ENCODE measurements at places on chromosomes 2 and 18.

DNA sequence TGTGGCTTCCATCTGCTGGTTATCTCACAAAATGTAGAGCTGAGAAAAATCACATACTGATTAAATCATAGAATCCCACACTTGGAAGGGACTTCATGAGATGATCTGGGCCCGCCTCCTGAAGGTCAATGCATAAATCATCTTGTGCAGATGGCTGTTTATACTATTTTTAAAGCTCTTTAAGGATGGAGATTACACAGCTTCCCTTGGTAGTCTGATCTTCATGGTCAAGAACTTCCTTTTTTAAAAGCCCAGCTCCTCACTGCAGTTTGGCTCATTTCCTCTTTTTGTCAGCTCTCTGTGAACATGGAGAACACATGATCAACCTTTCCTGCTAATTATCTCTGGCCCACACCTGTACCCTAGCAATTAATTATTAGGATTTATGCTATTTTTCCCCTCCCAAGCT lies 25.9 kb downstream of the GCG start:
- DNase-seq, result no peak

DNA sequence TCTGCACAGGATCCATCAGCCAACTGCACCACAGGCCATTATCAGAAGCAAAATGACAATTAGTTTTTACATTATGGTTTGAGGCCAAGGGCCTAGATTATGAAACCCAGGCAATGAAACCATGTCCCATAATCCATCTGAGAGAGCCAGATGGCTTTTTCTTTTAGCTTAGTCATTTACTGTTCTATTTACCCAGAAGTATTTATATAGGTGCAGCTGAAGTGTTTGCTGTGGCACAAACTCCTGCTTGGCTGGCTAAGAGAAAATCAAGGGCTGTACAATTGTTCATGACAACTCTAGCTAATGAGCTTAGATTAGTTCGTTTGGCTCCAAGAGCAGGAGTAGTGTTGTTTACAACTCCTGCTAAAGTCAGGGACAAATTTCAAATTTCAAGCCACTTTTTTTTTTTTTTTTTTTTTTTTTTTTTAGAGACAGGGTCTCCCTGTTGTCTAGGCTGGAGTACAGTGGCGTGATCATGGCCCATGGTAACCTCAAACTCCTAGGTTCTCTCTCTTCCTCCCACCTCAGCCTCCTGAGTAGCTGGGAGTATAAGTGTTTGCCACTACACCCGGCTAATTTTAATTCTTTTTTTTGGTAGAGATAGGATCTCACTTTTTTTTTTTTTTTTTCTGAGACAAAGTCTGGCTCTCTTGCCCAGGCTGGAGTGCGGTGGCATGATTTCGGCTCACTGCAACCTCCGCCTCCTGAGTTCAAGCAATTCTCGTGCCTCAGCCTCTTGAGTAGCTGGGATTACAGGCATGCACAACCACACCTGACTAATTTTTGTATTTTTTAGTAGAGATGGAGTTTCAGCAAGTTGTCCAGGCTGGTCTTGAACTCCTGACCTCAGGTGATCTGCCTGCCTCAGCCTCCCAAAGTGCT lies 18.4 kb upstream of the REV1 start:
- no peak for DNase-seq

DNA sequence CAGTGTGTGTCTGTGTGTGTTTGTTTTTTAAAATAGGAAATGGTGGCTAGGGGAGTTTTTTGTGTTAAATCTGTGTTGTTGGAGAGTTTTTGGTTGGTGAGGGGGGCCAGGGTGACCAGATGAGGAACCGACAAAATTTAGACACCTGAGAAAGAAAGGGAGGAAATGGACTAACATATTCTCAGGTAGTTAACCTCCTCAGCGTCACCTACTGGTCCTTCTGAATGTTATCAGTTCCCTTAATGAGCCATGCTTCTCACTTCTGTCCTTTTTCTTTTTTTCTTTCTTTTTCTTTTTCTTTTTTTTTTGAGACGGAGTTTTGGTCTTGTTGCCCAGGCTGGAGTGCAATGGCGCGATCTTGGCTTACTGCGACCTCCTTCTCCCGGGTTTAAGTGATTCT lies 107.0 kb downstream of the FMNL2 start:
- no peak for DNase-seq

GRCh38 chr2:178211943-178212342 lies 17.6 kb downstream of the OSBPL6 start:
- DNase-seq, result no peak

GRCh38 chr2:101410114-101410513 lies 22.8 kb upstream of the CREG2 start:
- DNase-seq, result no peak

- no peak for DNase-seq
Observed at GRCh38 chr2:65661980-65662653, 229.7 kb upstream of the SPRED2 start.

DNA sequence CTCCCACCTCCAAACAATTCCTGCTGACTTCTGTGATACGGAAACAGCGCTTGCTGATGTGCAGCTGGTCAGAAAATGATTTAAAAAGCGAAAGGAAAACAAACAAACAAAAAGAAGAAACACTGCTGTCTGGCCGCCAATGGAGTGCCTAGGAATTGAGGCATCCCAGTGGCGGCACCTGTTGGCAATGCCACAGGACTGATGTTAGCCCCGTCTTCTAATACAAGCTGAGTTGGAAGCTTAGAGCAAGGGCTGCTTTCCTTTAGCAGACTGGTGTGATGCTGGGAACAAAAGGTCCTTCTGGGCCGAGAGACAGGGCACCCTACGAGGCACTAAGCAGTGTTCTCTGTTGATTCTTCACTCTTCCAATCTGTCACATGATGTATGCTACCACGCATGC lies 163.6 kb upstream of the REV1 start:
- no peak for DNase-seq

GRCh38 chr2:2950403-2950952 lies 427.1 kb downstream of the EIPR1 start:
- no peak for DNase-seq

DNA sequence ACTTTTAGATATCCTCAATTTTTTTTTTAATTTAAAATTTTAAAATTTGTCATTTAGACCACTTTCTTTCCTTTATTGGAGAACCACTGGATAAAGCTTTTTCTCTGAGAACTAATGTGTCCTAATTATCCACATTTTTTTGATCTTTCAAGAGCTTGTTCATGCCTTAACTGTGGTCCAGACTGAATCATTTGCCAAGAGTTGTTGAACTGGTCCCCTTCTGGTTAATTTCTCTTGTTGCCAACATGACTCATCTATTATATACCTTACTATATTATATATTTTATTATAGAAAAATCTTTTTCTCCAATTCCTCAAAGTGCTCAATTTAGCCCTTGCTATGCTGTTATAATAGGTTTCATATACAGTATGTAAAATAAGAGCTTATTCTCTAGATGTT lies 53.1 kb upstream of the TMEM87B start:
- DNase-seq, result no peak

- no peak for DNase-seq
Observed at GRCh38 chr2:228700638-228701037, 519.2 kb upstream of the SPHKAP start.

GRCh38 chr2:239276851-239277250 lies 124.0 kb downstream of the HDAC4 start:
- DNase-seq, result no peak

DNA sequence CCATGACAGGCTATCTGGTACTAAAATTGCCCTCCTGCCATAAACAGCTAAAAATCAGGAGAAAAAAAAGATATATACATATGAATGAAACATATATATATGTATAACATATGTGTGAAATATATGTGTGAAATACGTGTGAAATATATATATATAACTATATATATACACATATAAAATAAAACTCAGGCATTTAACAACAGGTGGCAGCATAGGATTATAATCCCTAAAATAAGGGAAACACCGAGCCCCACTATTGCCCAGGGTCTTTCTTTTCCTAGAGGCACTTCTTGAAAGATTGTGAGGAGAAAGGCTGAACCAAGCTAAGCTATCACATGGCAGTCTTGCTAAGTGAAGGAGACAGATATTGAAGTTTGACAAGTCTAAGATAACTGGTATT lies 65.9 kb upstream of the CYTIP start:
- DNase-seq, result no peak

DNA sequence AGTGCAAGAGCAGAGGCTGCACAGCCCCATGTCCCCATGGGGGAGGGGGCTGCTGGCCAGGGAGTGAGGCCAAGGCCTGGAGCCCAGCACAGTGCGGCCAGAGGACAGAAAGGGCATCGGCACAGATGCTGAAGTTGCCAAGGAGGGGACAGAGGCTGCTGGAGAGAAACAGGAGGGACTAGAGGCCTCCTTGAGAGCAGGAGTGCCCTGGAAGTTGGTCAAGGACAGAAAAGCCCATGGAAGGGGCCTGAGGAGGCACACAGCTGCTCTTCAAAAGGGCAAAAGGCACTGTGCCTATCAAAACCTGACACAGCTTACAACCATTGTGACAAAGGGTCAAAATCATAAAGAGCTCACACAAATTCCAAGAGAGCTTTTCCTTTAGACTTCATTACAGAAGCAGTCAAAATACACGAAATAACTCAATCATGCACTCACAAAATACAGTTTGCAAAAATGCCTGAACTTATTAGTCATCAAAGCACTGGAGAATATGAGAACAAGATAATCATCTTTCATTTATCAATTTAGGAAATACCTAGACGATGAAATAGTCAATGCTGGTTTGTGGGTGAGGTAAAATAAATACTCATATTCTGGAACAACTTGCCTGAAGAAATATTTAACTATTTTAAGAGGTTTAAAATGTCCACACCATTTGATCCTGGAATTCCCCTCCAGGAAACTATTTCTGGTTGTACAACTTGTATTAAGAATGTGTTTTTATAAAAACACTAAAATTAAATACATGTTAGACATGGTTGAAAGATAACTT lies 79.6 kb downstream of the USP40 start:
- DNase-seq, result no peak

- no peak for DNase-seq
Observed at GRCh38 chr2:149019768-149020167, 18.7 kb upstream of the LYPD6B start.

- no peak for DNase-seq
Observed at GRCh38 chr2:185984670-185985069, 246.1 kb downstream of the FSIP2 start.

- DNase-seq, result no peak
Observed at GRCh38 chr2:1563943-1564891, 151.0 kb downstream of the TPO start.

- DNase-seq, result no peak
Observed at GRCh38 chr2:240638512-240639160, 13.4 kb downstream of the GPR35 start.
